ENCODE measurements at places on chromosomes 6 and 20.

- DNase-seq = no peak
Observed at GRCh38 chr6:4977468-4977867, 26.4 kb downstream of the RPP40 start.

DNA sequence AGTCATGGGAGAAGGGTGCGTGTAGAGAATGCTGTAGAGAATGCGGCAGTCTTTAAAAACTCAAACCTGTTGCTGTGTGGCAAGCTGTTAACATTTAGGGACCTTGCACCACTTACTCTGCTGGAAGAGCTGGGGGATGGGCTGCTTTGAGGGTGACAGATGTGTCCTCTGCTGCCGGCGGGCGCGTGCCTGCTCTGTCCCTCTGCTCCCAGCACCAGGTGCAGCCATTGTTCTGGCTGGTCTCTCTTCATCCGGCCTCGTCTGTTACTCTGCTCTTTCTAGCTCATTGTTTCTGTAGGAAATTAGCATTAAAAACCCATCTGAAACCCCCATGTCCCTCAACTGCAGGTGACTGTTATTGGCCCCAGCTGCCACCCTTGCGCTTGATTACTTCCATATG lies 78.5 kb downstream of the CBFA2T2 start:
- DNase-seq = no peak

DNA sequence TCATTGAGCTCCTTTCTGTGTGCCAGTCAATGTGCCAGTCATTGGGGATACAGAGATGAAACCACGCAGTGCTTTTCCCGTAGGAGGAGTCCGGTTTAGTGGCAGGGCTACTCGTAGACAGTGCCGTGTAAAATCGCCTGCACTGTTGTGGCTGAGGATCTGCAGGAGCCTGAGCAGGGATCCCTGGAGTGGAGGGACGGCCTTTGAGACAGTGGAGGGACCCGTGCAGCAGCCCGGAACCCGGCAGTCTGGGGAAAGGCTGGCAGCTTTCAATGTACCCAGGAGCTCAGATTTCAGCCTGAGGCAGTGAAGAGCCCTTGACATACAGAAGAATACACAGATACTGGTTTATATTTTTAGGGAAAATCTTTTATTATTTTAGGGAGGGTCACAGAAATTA lies 203.3 kb downstream of the ARID1B start:
- no peak for DNase-seq

DNA sequence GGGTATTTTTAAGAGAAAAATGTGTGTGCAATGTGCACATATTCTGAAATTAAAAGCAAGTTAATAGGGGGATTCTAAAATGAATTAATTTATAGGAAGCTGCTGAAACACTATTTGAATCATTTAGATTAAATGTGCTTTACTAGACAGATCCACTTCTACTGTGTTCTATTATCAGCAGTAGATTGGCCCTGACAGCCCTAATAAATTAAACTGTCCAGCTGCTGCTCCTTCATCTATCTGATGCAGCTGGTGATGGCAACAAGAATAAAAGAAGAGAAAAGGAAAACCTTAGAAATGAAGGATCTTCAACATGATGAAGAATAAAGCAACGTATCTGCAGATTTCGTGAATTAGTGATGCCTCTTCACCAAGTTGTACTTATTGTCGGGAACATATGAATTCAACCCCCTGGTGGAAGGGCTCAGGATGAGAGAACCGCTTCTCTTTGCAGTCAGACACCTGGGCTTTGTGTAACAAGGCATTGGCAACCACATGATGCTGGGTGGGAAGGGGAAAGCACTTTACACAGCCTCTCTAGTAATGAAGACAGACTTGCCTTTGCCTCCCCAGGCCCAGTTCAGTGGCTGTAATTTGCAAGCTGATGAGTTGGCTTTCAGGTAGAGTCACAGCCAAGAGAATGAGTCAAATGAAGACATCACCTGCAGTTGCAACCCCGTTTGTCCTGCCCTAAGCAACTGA lies 94.4 kb downstream of the LAMP5 start:
- DNase-seq = no peak

DNA sequence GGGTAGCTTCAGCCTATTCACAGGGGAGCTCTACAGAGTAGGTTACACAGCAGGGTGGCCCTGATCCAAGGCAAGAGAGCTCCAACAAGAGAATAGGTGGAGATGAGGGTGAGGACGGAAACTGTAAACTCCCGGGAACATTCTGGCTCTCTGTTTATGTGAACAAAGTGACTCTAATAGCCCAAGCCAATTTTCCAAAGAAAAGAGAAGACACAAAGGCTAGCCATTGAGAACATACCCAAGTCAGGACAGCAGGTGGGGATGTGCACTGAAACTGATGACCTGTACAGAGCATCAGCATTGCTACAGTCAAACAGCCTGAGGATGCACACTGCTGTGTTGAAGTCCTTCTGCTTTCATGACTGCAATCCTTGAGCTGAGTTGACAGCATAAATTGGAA lies 136.0 kb upstream of the TOP1 start:
- DNase-seq = no peak

- no peak for DNase-seq
Observed at GRCh38 chr6:154754152-154754551, 20.9 kb downstream of the SCAF8 start.

DNA sequence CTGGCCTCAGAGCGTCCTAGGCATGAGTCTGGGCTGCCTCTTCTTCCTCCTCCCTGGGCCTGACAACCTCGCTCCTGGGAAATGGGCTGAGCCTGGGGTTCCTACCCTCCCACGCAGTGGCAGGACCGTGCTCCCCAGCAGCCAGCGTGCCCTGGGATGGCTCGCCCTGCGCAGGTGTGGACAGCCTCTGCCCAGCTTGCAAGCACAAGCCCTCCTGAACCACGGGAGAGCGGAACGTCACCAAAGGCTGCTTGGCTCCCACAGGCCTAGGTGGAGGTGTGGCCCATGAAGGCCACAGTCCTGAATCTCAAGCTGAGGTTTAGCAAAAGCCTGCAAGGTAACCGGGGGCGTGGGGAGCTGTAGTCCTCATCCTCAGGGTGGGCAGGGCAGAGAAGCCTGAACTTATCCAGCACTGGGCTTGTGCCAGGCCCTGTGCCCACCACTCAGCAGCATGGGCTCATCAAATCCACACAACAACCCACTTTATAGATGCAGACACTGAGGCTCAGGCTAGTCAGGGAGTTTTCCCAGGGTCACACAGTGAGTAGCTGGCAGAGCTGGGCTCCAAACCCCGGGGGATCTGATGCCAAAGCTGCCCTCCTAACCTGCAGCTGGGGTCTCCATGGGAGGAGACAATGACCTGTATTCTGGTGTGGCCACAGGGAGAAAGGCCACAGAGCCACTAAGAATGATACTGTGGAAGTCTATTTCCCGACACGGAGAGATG lies 25.3 kb downstream of the RBM38 start:
- DNase-seq = no peak

DNA sequence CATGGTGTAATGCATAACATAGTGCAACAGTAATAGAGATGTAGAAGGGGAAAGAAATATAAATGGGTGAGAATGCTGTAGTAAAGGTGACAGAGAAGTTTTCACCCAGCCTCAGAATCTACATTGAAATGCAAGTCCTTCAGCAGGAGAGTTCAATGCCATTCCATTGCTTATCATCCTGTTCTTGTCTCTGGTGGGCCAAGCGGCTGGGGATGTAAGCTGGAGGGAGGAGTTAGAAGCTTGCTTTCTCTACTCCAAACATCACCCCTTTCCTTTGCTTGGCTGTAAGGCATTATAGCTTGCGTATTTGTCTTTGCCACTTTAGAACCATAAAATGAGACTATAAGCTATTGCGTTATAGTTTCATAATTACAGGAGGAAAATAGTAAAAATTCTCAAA lies 2.2 kb upstream of the FUT9 start:
- no peak for DNase-seq

GRCh38 chr6:159213405-159213804 lies 44.2 kb downstream of the FNDC1 start:
- DNase-seq = no peak

- no peak for DNase-seq
Observed at GRCh38 chr6:3147914-3148757, 9.2 kb downstream of the TUBB2A start.

DNA sequence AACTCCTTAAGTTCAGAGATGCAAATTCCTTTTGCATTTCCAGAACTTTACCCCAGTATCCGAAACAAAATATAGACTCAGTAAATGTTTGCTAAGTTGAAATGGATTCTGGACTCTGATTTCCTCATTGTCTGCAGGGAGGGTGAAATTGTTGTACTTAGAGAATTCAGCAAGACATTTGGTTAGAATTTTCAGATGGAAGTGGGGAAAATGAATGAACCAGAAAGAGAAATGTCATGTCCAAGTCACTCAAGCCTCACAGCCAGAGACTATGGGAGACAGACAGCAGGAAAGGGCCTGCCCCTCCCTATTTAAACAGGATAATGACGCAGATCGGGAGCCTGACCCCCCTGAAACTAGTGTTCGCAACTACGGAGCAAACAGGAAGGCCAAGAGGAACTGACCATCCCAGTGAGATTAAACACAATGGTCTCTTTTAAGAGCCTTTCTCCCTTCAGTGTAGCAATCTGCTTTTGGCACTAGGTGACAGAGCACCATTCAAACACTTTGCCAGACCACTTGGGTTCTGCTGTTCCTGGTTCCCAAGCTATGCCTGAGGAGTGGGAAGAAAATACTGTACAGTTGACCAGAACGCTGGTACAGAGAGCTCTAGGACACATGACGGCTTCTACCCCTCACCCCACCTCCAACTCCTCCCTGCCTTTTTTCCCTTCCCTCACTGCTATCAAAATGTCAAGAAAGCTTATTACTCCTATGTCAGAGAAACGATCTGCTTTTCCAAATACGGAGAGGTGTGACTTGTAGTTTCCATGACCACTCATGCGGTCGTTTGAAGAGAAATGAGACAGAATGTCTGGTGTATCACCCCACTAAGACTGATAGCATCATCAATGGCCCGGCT lies 13.7 kb downstream of the NEDD9 start:
- DNase-seq = no peak

GRCh38 chr6:82040405-82041221 lies 206.9 kb downstream of the IBTK start:
- peak; percentile 76 for DNase-seq

DNA sequence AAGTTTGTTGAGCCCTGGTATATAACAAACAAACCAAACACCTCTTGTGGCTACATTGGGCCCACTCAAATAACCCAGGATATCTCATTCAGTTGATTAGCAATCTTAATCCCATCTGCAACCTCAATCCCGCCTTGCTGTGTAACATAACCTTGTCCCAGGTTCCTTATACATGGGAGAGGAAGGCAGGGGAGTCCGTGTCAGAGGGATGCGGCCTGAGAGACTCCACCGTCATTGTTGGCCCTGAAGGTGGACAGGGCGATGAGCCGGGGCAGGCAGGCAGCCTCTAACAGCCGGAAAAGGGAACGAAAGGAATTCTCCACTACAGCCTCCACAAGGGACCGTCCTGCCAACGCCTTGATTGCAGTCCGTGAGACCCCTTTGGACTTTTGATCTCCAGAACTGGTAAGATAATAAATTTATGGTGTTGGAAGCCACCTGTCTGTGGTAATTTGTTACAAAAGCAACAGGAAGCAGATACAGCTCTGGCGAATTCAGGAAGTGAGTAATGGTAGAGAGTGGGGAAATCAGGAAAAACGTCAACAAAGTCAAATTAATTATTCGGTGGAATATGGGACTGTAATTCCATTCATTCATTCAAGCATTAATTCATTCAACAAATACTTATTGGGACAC lies 124.5 kb upstream of the SALL4 start:
- no peak for DNase-seq

DNA sequence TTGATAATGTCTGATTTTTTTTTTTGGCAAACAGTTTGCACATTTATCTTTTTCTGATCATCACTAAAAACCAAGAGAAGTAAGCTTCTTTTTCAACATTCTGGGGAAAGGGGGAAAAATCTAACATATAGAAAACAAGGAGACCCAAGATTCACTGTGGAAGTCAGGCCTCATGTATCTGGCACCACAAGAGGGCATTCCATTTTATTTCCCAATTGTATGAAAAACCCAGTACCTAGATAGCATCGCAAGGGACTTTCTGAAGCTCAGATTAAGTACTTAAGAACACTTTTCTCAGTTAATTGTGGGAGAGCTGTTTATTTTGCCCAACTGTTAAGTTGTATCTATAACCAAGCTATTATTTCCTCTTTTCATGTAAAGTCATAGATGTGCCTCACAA lies 152.9 kb downstream of the KLHL32 start:
- no peak for DNase-seq

DNA sequence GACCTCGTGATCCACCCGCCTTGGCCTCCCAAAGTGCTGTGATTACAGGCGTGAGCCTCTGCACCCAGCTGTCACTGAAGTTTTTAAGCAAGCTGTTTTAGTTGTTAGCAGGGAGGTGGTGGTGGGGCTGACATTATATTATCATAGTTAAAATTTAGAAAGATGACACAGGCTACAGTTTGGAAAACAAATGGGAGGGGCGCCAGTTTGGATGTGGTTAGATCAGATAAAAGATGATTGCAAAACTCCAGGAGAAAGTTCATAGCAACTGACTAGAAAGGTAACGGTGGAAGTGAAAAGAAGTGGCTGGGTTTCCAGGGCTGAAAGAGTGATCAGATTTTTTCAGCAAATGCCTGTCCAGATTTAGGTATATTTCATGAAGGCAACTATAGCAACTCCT lies 311.9 kb upstream of the CITED2 start:
- DNase-seq = no peak

GRCh38 chr6:159842035-159842434 lies 42.0 kb downstream of the PNLDC1 start:
- no peak for DNase-seq

DNA sequence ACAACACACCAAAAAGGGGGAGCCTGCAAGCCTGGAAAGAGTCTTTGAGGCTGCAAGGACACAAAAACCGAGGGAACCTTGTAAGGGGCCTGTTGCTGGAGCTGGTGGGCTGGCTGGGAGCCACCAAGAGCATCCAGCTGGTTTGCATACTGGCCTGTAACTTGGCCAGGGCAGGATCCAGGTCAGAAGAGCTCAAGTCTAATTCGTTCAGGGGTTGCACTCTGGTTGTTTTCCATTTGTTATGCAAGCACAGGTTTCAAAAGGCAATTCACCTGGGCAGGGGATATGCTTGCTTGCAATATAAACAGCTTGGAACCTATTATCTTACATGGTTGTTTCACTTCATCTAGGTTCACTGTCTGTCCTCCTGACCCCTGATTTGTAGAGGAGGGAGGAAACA lies 98.3 kb upstream of the GCM1 start:
- DNase-seq = no peak

DNA sequence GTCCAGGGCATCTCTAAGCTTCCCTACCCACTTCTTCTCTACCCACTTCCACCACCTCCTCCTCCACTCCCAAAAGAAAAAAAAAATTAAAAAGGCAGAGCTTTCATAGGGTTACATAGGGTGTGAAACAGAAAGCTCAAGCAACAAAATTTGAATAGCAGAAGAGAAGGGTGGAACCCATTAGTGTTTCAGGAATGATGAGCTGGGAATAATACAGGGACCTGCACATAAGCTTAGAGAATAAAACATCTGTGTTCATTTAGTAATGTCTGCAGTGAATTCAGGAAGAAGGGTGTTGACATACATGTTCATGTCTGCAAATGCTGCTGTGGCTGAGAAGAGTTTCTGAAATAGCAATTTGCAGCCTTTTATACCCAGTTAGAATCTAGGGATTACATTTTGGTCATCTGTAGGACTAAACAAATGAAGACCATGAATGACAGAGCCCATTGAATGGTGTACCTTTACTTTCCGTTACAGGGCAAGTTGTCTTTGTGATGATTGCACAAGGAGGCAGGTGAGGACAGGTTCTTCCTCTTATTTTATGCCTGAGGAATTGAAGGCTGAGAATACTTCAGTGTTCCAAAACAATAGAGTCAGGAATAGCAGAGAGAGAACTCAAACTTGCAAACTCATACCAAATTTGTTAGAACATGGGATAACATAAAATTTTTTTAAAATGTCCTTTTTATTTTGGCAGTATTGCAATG lies 975.1 kb downstream of the TFAP2A start:
- no peak for DNase-seq

All from fibroblast of skin of back (primary cell).